ENCODE measurements at places on chromosomes 4 and X.

DNA sequence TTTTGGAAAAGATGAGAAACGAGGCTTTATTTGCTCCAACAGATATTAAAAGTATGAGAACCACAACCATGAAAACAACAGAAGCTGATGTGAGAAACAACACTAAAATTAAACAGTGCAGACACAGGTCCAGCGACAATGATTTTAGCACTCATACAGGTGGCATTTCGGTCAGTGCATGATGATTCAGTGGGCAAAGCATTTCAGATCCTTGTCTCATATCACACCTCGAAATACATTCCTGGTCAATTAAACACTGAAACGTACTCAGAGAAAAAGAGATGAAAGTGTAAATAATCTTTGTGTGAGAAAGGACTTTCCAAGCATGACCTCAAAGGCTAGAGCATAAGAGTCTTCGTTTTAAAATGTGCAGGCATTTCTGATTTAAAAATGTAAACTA, 85.2 kb downstream of the ACOX3 start:
- no peak for ATAC-seq

GRCh38 chr4:155094201-155094820, 114.1 kb upstream of the NPY2R start:
- no peak for ATAC-seq

GRCh38 chrX:72029483-72030411, 102.0 kb downstream of the RTL5 start:
- no peak for ATAC-seq

DNA sequence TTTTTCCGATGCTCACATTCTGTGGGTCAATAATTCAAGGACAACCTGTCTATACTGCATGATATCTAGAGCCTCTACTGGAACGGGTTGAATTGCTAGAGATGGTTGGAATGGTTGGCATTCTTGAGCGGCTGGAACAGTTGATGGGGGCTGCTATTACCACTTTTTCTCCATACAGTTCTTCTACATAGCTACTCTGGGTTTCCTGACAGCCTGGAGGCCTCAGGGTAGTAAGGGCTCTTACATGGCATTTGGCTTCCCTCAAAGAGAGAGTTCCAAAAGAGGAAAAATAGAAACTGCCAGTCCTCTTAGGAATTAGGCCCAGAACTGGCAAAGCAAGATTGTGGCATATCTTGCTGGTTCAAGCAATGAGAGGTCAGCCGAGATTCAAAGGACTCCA, 53.1 kb downstream of the NAA11 start:
- ATAC-seq = no peak

DNA sequence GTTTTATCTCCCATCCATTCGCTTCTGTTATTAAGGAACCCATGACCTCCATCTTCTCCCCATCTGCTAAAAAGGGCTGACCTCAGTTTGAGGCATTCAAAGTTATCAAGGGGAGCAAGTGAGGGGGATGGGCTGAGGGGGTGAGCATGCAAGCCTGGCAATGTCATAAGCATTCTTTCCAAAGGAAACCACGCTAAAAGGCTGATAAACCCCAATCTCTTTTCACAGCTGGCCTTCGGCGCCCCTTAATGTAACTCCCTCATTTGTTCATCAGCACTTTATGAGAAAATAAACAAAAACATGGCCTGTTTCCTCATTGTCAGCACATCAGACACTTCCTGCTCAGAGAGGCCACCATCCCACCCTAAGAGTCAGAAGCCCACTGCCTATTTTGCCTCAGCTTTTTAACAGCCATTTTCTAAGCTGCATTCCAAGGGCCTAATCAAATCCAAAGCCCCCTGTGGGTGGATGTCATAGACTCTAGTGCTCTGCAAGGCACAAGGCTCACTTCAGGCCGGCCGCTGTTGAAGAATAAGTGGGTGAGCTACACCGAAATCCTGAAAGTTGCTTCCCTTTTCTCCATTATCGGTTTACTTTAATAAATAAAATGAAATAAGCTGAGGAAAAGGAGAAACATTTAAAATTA, 92.0 kb upstream of the SRD5A3 start:
- ATAC-seq = no peak

- no peak for ATAC-seq
Observed at GRCh38 chr4:75779105-75779757, 54.9 kb downstream of the USO1 start.

DNA sequence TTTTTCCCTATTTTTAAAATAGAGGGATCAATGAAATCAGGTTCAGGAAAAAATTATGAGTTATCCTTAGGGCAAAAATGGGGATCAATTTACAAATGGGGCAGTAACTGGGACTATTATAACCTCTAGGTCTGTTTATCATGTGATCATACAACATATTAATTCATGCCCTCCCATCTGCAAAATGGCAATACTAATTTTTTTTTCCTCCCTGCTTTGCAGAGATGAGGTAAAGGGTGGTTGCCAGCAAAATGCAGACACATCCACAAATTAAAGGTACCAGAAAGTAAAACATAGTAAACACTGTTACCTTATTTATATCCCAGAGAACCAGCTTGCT, 467 bp downstream of the HSD17B11 start:
- ATAC-seq = no peak

GRCh38 chr4:7756561-7757355, 182.9 kb downstream of the AFAP1 start:
- ATAC-seq = no peak

- ATAC-seq = no peak
Observed at GRCh38 chrX:116172976-116173375, 2.4 kb downstream of the AGTR2 start.

- no peak for ATAC-seq
Observed at GRCh38 chr4:105386012-105386411, 87.8 kb downstream of the PPA2 start.

DNA sequence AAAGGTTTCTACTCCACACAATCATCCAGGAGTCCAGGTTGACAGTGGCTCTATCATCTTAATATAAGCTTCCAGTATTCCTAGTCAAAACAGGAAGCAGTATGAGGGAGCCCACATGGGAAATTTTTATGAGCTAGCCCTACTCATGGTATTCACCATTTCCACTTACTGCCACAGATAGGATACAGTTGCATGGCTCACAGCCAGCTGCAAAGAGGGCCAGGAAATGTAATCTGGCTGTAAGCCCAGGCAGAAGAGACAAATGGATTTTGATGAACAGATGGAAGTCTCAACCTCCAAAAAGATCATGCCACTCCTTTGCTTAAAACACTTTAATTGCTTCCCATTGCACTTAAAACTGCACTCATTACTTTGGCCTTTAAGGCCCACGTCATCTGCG, 150.6 kb downstream of the ADAMTS3 start:
- no peak for ATAC-seq

DNA sequence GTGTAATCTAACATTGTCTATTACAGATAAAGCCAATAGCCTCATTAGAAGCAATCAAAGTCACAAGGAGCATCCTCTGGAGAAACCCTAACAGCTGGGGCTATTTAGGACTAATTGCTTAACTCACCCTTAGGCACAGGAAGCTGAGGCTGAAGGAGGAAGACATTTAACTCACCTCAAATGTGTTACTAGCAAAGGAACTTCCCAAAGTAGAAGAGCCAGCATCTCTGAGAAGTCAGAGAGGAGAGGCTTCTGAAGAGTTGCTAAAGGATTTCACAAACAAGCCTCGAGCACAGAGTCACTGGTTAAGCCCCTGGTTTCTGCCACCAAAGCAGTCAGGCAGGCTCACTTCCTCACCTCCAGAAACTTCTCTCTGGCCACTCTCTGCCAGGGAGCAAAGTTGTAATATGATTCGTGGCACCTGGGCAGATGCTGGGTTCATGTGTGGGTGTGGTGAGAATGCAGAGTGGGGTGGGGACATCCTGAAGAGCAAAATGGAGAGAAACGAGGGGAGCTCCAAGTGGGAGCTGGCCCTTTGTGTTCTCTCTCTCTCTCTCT, 201.3 kb downstream of the HS6ST2 start:
- no peak for ATAC-seq

- no peak for ATAC-seq
Observed at GRCh38 chrX:74242050-74242449, 61.9 kb upstream of the ZCCHC13 start.

- no peak for ATAC-seq
Observed at GRCh38 chr4:185666156-185666555, 130.8 kb upstream of the PDLIM3 start.

GRCh38 chr4:126599746-126600145, 1033.0 kb upstream of the INTU start:
- ATAC-seq = no peak

DNA sequence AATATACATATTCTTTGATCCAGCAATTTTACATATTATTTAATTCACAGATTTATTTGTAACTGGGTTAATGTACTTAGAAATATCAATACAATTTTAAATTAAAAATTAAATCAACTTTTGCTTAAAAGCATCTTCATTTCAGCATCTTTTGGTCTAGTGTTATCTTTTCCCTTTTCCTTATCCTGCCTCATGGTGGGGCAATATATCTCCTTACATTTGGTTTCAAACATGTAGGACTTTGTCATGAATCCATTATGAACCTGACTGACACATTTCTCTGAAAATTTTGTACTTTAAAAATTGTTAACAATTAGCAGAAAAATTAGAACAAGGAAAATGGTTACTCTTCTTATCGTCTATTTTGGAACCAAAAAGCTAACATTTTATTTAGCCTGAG, 42.8 kb upstream of the ANK2 start:
- no peak for ATAC-seq
